ENCODE measurements at places on chromosomes 1 and 21. TPM values are rescaled to one million over a fixed set of nuclear protein-coding genes. Genes with fewer than 3 reads are reported as not detected.

- H3K4me1 ChIP-seq: peaks cover 5% of the 10 kb centered on the region
- H3K36me3 ChIP-seq: no peaks in the 10 kb centered on the region
- no peak overlapping the region for H3K4me3 ChIP-seq
- H3K27ac ChIP-seq: no peak overlapping the region
- no peak for DNase-seq
- no peaks in the 10 kb centered on the region for H3K27me3 ChIP-seq
Measured at GRCh38 chr1:58908561-58909560, 125.0 kb upstream of the JUN start.

GRCh38 chr1:74368335-74368734 is 133.1 kb downstream of the TNNI3K start:
- no peaks in the 10 kb centered on the region for H3K36me3 ChIP-seq
- no peak for DNase-seq
- H3K27me3 ChIP-seq: no peaks in the 10 kb centered on the region
- no peak overlapping the region for H3K4me3 ChIP-seq
- H3K4me1 ChIP-seq: no peaks in the 10 kb centered on the region

GRCh38 chr1:229368347-229368746 is 25.5 kb upstream of the CCSAP start:
- H3K27me3 ChIP-seq: no peaks in the 10 kb centered on the region
- no peaks in the 10 kb centered on the region for H3K36me3 ChIP-seq

DNA sequence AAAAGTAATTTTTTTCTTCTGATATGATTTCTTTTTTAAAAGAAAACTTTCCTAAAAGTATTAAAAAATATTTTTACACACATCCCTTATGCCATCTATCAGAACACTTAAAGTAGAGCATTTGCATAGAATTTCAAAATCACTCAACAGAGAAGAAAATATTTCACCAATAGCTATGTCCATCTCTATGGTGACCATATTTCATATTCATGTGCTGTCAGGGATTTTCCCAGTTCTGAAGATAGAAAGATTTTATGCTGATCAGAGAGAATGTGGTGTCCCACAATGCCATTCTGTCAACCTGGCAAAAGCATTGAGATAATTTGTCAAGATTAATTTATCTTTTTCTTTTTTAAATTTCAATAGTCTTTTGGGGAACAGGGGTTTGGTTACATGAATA is 87.0 kb downstream of the C4BPA start:
- no peaks in the 10 kb centered on the region for H3K36me3 ChIP-seq
- no peak for DNase-seq
- H3K27ac ChIP-seq: no peak overlapping the region
- no peaks in the 10 kb centered on the region for H3K27me3 ChIP-seq
- peaks cover 8% of the 10 kb centered on the region for H3K4me1 ChIP-seq
- H3K4me3 ChIP-seq: no peak overlapping the region

GRCh38 chr1:178189814-178190213 is 95.9 kb downstream of the RASAL2 start:
- no peaks in the 10 kb centered on the region for H3K4me1 ChIP-seq
- H3K36me3 ChIP-seq: no peaks in the 10 kb centered on the region
- no peak overlapping the region for H3K27ac ChIP-seq
- H3K4me3 ChIP-seq: no peak overlapping the region
- no peaks in the 10 kb centered on the region for H3K27me3 ChIP-seq
- DNase-seq: no peak

DNA sequence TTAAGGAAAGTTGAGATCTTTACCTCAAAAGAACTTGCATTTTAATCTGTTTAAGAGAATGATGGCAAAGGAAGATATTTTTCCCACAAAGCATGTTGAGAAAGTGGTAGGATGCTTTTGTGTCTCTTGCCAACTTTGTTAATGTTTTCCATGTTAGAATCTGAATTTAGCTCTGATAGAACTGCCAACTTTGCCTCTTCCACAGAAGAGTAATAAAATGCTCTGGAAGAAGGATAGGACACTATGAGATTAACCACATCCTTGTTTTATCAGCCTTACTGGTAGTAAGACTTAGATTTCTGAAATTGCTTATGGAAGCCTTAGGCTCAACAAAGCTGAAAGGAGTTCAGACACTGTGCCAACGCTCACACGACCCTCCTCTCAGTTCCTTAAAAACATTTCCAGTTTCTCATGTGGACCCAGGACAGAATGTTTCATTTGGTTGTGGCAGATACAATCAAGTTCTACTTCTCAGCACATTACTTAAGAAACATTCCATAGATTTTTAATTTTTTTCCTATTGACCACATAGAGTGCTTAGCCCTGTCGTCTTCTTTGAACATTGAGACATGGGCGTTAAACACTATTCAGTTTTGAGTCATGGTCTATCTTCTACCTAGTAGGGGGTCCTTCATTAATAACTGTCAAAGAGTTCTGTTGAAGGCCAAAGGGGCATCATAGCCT is 59.0 kb downstream of the MTR start:
- H3K27ac ChIP-seq: no peak overlapping the region
- DNase-seq: no peak
- peaks cover 69% of the 10 kb centered on the region for H3K36me3 ChIP-seq

GRCh38 chr1:199399996-199400724 is 627.4 kb upstream of the NR5A2 start:
- no peak overlapping the region for H3K4me3 ChIP-seq
- no peak for DNase-seq
- no peaks in the 10 kb centered on the region for H3K4me1 ChIP-seq
- no peaks in the 10 kb centered on the region for H3K36me3 ChIP-seq

GRCh38 chr1:236753516-236753915 is 41.6 kb upstream of the MTR start:
- H3K36me3 ChIP-seq: no peaks in the 10 kb centered on the region
- no peak overlapping the region for H3K4me3 ChIP-seq
- H3K27me3 ChIP-seq: no peaks in the 10 kb centered on the region
- DNase-seq: no peak

GRCh38 chr1:243738020-243738419 is 112.0 kb downstream of the AKT3 start:
- H3K4me1 ChIP-seq: peaks cover 6% of the 10 kb centered on the region
- no peak for DNase-seq

DNA sequence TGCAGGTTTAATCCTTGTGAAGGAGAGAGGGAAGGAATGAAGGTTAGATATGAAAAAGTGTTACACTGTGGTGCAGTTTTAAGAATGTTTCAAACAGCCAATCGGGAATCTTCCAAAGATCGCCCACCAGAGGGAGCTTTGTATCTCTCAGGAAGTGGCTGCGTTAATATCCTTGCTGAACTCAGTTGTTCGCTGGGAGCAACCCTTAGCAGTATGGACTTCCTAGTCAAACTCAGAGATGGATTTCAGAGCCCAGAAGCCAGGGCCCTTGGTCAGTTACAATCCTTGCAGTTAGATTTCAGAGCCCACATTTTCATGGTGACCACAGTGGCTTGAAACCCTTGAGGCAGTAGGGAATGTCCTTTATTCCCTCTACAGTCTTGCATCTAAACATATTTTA is 136.2 kb downstream of the NTNG1 start:
- no peak overlapping the region for H3K4me3 ChIP-seq
- DNase-seq: no peak
- H3K27ac ChIP-seq: no peak overlapping the region
- H3K36me3 ChIP-seq: no peaks in the 10 kb centered on the region
- no peaks in the 10 kb centered on the region for H3K4me1 ChIP-seq

GRCh38 chr1:113846391-113847035 is 25.0 kb downstream of the PTPN22 start:
- no peaks in the 10 kb centered on the region for H3K27me3 ChIP-seq
- peaks cover 11% of the 10 kb centered on the region for H3K4me1 ChIP-seq
- no peak for DNase-seq
- no peak overlapping the region for H3K4me3 ChIP-seq
- H3K36me3 ChIP-seq: no peaks in the 10 kb centered on the region

DNA sequence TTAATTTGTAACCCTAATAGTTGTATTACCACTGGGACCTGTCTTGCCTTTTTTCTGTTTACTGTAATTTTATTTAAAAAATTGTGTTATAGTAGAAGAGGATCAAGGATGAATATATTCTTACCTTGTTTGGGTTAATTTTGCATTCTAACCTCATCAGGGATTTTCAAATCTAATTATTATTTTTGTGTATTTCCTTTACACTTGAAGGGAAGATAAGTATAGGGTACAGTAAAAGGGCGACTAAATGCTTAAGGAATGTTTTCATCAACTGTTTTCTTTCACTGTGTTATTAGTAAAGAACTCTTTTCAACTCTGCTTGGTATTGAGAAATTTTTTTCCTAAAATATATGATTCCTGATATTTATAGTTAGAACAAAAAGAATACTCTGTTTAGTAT is 33.3 kb downstream of the OSBPL9 start:
- H3K4me1 ChIP-seq: no peaks in the 10 kb centered on the region
- H3K36me3 ChIP-seq: no peaks in the 10 kb centered on the region
- H3K4me3 ChIP-seq: no peak overlapping the region
- no peak for DNase-seq

GRCh38 chr1:184941735-184942134 is 32.6 kb downstream of the NIBAN1 start:
- DNase-seq: no peak
- H3K27ac ChIP-seq: no peak overlapping the region
- no peaks in the 10 kb centered on the region for H3K27me3 ChIP-seq
- no peaks in the 10 kb centered on the region for H3K36me3 ChIP-seq
- no peak overlapping the region for H3K4me3 ChIP-seq

- peaks cover 93% of the 10 kb centered on the region for H3K4me1 ChIP-seq
- no peaks in the 10 kb centered on the region for H3K27me3 ChIP-seq
- peak overlapping the region; percentile 64 for H3K27ac ChIP-seq
- DNase-seq: no peak
- peaks cover 8% of the 10 kb centered on the region for H3K36me3 ChIP-seq
Measured at GRCh38 chr1:19391596-19391981, 79.5 kb downstream of the SLC66A1 start.

DNA sequence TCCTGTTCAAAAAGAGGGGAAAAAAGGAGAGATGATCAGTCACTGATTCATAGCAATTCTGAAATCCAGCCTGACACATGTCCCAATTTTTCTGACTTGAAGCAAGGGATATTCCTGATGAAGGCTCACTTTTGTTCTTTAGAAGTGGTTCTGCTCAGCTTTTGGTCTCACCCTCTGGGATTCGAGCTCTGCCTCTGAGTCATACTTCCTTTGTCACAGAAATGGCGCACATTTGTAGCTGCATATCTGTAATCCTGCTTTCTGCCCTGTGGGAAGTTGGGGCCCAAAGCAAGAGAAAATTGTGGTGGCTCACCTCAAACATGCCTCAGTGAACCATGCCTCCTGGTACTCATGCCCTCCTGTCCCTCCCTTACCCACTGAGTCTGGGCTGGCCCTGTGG is 22.3 kb upstream of the FAM78B start:
- H3K27me3 ChIP-seq: peaks cover under 1% of the 10 kb centered on the region
- H3K4me1 ChIP-seq: no peaks in the 10 kb centered on the region
- H3K27ac ChIP-seq: no peak overlapping the region
- H3K4me3 ChIP-seq: no peak overlapping the region
- H3K36me3 ChIP-seq: no peaks in the 10 kb centered on the region

OR2L5 gene
- polyA plus RNA-seq: not detected

LCK gene
- polyA plus RNA-seq: 1,233 TPM

HP1BP3 gene
- 202 TPM for polyA plus RNA-seq

FCGR3A gene
- polyA plus RNA-seq: 0.14 TPM

OLIG2 gene
- not detected for polyA plus RNA-seq

PALMD gene
- polyA plus RNA-seq: not detected

TOR1AIP2 gene
- 13.0 TPM for polyA plus RNA-seq

OR2L2 gene
- not detected for polyA plus RNA-seq

C2CD2 gene
- 3.5 TPM for polyA plus RNA-seq
